ENCODE measurements at places on chromosomes 5 and 9.
A peak's percentile ranks its signal among the peaks of the same experiment; 100 is the strongest.

GRCh38 chr9:68664036-68664435, 41.0 kb upstream of the PIP5K1B start:
- DNase-seq, result no peak

DNA sequence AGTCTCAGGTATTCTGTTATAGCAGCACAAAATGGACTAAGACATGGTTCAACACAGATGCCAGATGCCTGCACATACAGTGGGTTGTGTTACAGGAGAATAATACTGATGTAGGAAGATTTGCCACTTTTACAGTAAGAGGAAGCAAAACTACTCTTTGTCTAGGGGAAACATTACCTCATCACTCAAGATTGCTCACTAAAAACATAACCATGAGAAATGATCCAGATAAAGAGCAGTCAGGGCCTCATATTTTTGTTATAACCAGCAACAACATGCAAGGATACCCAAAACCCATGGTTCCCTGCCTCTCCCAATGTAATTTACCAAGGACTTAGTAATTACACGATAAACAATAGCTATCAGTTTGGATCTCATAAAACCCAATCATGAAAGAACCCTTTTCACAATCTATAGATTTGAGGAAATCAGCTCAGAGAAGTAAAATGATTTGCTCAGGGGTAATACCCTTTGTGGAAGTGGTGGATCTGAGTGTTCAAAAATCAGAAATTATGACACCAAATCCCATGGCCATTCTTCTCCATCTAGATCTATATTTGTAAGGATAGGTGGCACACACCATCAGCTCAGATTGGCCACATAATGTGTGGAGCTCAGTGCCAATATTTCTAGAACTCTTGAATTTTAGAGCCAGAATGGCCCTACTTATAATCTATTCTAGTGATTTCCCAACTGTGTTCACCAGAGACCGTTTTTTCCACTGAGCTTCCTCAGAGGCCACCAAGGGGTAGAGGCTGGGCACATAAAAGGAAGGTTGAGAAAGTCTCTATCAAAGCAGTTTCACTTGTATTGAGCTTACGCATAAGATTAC, 27.8 kb downstream of the DPYSL3 start:
- DNase-seq, result no peak

- DNase-seq, result no peak
Observed at GRCh38 chr5:113742639-113743038, 229.1 kb downstream of the YTHDC2 start.

- no peak for DNase-seq
Observed at GRCh38 chr5:139017624-139018023, 142.5 kb upstream of the LRRTM2 start.

- DNase-seq, result peak; percentile 38
Observed at GRCh38 chr9:6538666-6539071, 106.9 kb downstream of the GLDC start.

GRCh38 chr5:142119051-142119625, 10.6 kb downstream of the NDFIP1 start:
- DNase-seq, result no peak

All from MCF 10A (cell line).